Endodermal cell (in vitro differentiated cells): ENCODE measurements at places on chromosomes 2 and 18. TPM values are rescaled to one million over a fixed set of nuclear protein-coding genes. Genes with fewer than 3 reads are reported as not detected.

CNDP1 gene
- 0.51 TPM in 1 of 2 replicates, not detected in the other for total RNA-seq

DNA sequence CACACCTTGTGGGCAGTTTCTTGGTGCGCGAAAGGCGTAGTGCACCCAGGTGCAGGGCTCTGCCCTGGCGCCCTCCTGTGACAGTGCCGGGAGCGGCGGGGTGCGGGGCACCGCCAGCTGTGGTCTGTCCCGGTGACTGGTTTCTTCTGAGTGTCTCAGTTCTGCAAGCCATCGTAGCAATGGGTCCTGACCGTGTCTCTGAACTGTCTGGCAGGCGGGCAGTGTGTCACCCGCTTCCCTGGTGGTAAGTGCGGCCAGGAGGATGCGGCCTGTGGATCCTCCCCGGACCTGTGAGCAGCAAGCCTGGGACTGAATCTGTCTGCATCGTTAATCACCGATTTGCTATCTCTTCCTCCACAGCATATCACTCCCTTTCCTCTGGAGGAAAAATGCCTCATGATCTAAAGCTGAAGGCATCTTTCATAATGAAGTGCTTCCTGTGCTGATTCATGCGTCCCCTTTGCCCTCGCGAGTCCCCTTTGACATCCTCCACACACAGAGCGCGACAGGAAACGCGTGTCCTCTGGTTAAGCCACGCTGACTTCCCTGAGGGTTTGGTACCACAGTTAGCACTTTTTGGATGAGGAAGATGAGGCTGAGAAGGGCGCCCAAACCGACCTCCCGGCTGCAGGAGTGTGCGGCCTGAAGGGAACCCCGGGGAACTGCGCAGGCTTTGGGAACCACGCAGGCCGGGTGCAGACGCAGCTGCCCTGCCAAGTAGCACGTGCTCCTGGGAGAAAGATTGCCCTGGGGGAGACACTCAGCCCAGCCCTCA lies 416.0 kb upstream of the HS6ST1 start:
- no peaks in the 10 kb centered on the region for H3K4me1 ChIP-seq
- H3K27me3 ChIP-seq, result no peaks in the 10 kb centered on the region
- no peaks in the 10 kb centered on the region for H3K36me3 ChIP-seq
- DNase-seq, result peak; percentile 75

DNA sequence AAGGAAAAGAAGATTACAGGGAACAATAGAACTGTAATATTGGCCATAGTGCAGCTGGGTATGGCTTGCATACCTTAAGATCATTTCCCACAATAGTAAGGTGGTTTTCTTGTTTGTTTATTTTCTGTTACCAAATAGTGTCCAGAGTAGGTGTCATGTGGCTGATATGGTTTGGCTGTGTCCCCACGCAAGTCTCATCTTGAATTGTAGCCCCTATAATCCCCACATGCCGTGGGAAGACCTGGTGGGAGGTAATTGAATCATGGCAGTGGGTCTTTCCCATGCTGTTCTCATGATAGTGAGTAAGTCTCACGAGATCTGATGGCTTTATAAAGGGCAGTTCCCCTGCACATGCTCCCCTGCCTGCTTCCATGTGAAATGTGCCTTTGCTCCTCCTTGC lies 190.1 kb downstream of the ICOS start:
- no peak for DNase-seq
- no peak overlapping the region for H3K4me3 ChIP-seq
- H3K27ac ChIP-seq, result no peak overlapping the region
- no peaks in the 10 kb centered on the region for H3K36me3 ChIP-seq

- no peak overlapping the region for H3K27ac ChIP-seq
- peak overlapping the region; percentile 98 for H3K4me3 ChIP-seq
- peaks cover 56% of the 10 kb centered on the region for H3K27me3 ChIP-seq
- DNase-seq, result peak; percentile 84
Observed at GRCh38 chr2:219497495-219498279, 1.0 kb upstream of the GMPPA start.

GRCh38 chr2:85323351-85323987 lies 4.3 kb downstream of the TGOLN2 start:
- H3K4me3 ChIP-seq, result no peak overlapping the region
- H3K36me3 ChIP-seq, result peaks cover 64% of the 10 kb centered on the region
- H3K27me3 ChIP-seq, result no peaks in the 10 kb centered on the region
- H3K4me1 ChIP-seq, result no peaks in the 10 kb centered on the region

GRCh38 chr2:189444322-189444721 lies 3.0 kb downstream of the WDR75 start:
- no peak overlapping the region for H3K27ac ChIP-seq
- H3K27me3 ChIP-seq, result no peaks in the 10 kb centered on the region
- peaks cover 5% of the 10 kb centered on the region for H3K4me1 ChIP-seq
- H3K4me3 ChIP-seq, result peak overlapping the region; percentile 16

SCYGR8 gene
- total RNA-seq, result not detected in 3 replicates

SULT1C3 gene
- total RNA-seq, result not detected in 3 replicates

DNA sequence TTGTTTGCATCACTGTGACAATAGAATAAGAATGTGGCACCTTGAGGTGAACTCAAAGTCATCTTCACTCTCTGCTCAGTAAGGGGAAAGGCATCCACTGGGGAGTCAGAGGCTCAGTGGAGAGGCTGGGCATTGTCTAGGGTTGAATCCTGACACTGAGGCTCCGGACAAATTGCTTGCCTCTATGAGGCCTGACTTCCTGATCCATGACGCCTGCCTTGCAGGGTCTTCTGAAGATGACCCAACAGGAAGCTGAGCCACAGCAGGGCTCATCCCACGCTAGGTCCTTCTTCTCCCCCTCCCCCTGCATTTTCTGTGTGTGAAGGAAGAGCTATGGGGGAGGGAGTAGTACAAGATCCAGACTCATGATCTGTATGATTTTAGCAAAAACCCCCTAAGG lies 265.1 kb downstream of the SH3BP4 start:
- no peak for DNase-seq
- H3K27me3 ChIP-seq, result no peaks in the 10 kb centered on the region
- H3K4me1 ChIP-seq, result no peaks in the 10 kb centered on the region
- H3K27ac ChIP-seq, result no peak overlapping the region

DNA sequence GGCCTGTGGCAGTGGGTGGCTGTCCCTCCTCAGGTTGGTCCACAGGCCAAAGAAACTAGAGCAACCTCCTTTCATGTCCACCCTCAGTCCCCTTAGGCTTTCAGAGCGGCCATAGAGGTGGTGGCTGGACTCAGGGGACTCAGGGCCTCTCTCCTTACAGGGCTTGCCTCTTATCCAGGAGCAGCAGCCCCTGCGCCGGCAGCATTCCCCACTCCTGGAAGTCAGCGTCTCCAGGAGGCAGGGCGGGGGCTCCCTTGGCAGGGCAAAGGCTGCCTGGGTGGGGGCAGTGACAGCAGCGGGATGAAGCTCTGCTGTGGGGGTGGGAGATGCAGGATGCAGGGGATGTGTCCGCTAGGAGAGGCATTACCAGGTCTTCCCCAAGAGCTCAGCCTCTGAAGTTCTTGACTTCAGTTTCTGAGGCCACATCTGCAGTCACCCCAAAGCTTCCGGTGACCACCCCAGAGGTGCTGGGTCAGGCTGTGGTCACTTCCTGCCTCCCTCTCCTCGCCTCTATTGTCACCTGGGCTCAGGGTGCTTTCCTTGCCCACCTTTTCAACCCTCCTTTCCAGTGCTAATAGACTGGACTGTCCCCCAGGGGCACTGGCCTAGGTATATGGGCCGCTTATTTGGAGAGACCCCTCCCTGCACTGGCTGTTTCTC lies 8.6 kb upstream of the GPR55 start:
- no peaks in the 10 kb centered on the region for H3K36me3 ChIP-seq
- peak; percentile 42 for DNase-seq
- H3K27ac ChIP-seq, result no peak overlapping the region
- no peaks in the 10 kb centered on the region for H3K4me1 ChIP-seq
- no peaks in the 10 kb centered on the region for H3K27me3 ChIP-seq
- H3K4me3 ChIP-seq, result no peak overlapping the region

DNA sequence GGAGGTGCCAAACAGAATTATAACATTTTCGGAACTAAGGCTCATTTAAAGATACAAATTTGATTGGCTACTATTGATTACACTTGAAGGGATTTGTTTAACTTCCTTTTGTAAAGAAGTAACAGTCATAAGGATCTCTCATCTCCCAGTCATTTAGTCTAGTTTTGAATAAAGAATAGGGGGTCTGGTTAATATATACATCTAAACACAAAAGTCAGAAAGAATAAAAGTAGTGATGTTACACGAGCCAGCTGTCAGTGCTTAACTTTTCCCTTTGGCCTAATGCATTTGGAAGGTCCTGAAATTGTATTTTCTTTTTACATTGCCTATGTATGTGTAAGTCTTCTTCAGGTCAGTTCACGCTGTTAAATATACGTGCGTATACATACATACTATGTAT lies 8.1 kb downstream of the SEPTIN2 start:
- no peaks in the 10 kb centered on the region for H3K27me3 ChIP-seq
- no peaks in the 10 kb centered on the region for H3K4me1 ChIP-seq
- no peak overlapping the region for H3K27ac ChIP-seq
- no peak for DNase-seq

GRCh38 chr2:104432401-104432800 lies 421.5 kb upstream of the POU3F3 start:
- no peak overlapping the region for H3K4me3 ChIP-seq
- peak overlapping the region; percentile 98 for H3K27ac ChIP-seq
- no peaks in the 10 kb centered on the region for H3K27me3 ChIP-seq
- no peak for DNase-seq
- peaks cover 4% of the 10 kb centered on the region for H3K4me1 ChIP-seq

- no peak overlapping the region for H3K4me3 ChIP-seq
- no peak for DNase-seq
- no peaks in the 10 kb centered on the region for H3K27me3 ChIP-seq
- peak overlapping the region; percentile 14 for H3K27ac ChIP-seq
- H3K4me1 ChIP-seq, result no peaks in the 10 kb centered on the region
Observed at GRCh38 chr2:237721458-237721857, 77.1 kb upstream of the RBM44 start.

APLF gene
- total RNA-seq, result 7.3 to 10.2 TPM (median 9.7 TPM) in 3 replicates

DNA sequence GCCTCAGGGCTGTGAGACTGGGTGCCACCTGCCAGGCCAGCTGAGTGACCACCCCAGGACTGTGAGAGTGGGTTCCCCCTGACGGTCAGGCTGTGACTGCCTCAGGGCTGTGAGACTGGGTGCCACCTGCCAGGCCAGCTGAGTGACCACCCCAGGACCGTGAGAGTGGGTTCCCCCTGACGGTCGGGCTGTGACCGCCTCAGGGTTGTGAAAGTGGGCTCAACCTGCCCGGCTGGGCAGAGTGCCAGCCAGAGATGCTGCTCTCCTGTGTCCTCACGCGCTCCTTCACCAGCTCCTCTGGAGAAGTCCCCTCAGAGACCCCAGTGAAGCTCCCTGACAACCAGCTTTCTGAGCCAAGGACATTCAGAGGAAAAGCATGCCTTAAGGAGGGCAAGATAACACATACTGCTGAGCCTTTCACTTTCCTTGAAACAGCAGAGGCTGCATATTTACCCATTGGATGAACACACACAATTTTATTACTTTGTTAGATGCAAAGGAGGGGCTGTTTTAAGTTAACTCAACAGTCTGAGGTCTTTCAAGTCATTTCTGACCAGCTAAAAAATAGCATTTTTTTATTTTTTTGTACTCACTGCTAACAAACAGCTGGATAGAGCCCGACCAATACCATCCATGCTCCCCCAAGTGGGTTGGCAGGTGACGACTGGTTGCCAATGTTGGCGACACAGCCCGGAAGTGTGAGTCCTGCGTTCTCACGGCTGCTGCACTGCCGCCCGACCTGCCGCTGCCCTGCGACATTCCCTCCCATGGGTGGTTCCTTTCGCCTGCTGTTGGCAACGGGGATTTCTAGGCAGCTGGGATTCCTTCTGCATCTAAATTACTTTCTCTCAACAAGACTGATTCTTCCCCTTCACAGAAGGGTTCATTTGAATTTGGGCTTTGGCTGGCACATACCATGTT lies 70.7 kb downstream of the NDUFA10 start:
- H3K4me1 ChIP-seq, result no peaks in the 10 kb centered on the region
- H3K36me3 ChIP-seq, result peaks cover 3% of the 10 kb centered on the region
- H3K4me3 ChIP-seq, result no peak overlapping the region
- H3K27ac ChIP-seq, result no peak overlapping the region
- no peak for DNase-seq
- no peaks in the 10 kb centered on the region for H3K27me3 ChIP-seq

DNA sequence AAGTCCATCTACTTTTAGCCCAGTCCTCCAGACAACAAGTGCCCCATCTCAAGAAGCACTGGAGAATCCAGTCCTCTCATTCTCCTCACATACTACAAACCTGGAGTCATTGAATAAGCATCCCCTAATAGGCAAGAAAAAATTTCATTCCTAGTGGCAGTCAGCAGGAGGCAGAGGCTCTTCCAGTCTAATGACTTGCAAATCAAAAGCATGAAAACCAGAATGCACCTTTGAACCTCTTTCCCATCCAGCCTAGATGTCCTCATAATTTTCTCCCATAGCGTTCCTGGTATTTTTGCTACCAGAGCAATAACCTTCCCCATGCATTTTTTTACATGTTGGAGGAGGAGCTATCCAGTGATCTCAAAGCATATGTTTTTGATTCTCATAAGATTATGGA lies 252.6 kb downstream of the TTC32 start:
- H3K27me3 ChIP-seq, result no peaks in the 10 kb centered on the region
- no peak overlapping the region for H3K27ac ChIP-seq
- no peaks in the 10 kb centered on the region for H3K36me3 ChIP-seq
- H3K4me1 ChIP-seq, result no peaks in the 10 kb centered on the region

GRCh38 chr2:211591426-211591825 lies 947.2 kb downstream of the ERBB4 start:
- H3K4me3 ChIP-seq, result peak overlapping the region; percentile 79
- no peaks in the 10 kb centered on the region for H3K4me1 ChIP-seq
- DNase-seq, result no peak
- peak overlapping the region; percentile 22 for H3K27ac ChIP-seq

DNA sequence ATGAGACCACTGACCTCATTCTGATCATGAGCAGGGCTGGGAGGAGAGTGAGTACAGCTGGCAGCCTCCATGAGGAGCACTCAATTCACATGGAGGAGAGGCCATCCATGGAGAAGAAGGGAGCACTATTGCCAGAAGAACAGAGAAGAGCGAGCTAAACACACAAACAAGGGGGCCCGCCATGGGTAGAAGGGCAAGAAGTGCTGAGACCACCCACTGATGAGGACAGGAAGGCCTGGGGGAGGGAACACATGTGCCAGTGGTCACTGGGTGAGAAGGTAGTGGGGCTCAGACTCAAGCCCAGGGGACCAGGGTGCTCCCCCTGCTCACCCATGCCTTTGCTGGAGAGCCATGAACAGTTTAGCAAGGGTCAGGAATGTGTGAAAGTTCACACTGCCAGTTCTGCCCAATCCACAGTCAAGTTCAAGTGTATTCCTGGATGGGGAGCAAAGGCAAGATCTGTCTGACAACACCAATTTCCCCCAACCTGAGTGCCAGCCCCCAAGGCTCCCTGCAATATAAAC lies 57.7 kb downstream of the TTC32 start:
- no peak for DNase-seq
- no peak overlapping the region for H3K27ac ChIP-seq
- H3K27me3 ChIP-seq, result no peaks in the 10 kb centered on the region
- no peak overlapping the region for H3K4me3 ChIP-seq
- peaks cover 1% of the 10 kb centered on the region for H3K4me1 ChIP-seq

GRCh38 chr18:65754121-65754520 lies 3.3 kb downstream of the CDH7 start:
- no peak overlapping the region for H3K27ac ChIP-seq
- no peak overlapping the region for H3K4me3 ChIP-seq
- peaks cover 3% of the 10 kb centered on the region for H3K4me1 ChIP-seq
- DNase-seq, result peak; percentile 58
- no peaks in the 10 kb centered on the region for H3K36me3 ChIP-seq
- H3K27me3 ChIP-seq, result peaks cover 38% of the 10 kb centered on the region
